SJSA1 (cell line): ENCODE measurements at places on chromosomes 5 and 9. TPM values are rescaled to one million over a fixed set of nuclear protein-coding genes. Genes with fewer than 3 reads are reported as not detected.

- no peak for DNase-seq
Measured at GRCh38 chr5:136772491-136772890, 407.1 kb upstream of the TRPC7 start.

- DNase-seq: no peak
Measured at GRCh38 chr5:112551419-112552032, 132.4 kb upstream of the EPB41L4A start.

DNA sequence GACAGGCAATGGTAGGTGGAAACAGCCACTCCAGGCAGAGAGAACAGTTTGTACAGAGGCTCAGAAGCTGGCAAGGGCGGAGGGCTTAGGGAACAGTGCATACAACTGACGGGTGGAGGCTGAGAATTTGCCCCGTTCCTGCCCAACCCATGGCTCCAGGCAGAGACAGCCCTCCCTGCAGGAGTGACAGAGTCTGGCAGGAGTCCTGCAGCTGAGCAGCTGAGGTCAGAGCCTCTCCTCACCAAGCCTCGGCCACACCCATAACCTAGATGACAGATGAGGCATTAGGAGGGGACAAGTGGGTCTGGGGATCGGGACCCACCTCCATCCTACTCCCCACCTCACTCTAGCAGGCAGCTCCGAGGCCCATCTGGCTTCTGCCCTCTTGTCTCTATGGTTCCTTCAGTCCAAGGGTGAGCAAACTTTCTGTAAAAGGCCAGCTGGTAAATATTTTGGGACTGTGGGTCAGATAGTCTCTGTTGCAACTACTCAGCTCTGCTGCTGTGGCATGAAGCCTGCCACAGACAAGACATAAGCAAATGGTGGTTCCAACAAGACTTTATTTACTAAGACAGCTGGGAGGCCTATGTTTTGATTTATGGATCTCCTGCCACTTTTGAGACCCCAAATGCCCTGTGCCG is 83.7 kb downstream of the SH3TC2 start:
- no peak for DNase-seq

DNA sequence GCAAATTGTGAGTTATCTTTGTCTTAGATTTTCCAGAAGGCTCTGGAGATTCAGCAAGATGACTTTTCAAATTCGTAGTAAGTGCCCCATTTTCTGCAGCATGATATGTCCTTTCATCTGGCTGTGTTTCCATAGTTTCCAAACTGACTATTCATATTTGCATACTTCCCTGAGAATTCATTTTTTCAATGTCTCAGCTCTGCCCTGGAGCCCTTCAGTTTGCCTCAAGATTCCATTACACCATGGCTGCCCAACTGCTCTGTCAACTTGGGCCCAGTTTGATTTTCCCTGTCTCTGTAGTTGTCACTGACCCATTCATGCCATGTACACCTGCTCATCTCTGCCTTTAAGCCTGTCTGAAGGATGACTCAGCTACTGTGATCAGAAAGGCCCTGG is 94.2 kb upstream of the RUSC2 start:
- no peak for DNase-seq

- DNase-seq: no peak
Measured at GRCh38 chr9:23811633-23812032, 14.4 kb downstream of the ELAVL2 start.

- DNase-seq: no peak
Measured at GRCh38 chr5:137379555-137380286, 119.4 kb downstream of the SPOCK1 start.

DNA sequence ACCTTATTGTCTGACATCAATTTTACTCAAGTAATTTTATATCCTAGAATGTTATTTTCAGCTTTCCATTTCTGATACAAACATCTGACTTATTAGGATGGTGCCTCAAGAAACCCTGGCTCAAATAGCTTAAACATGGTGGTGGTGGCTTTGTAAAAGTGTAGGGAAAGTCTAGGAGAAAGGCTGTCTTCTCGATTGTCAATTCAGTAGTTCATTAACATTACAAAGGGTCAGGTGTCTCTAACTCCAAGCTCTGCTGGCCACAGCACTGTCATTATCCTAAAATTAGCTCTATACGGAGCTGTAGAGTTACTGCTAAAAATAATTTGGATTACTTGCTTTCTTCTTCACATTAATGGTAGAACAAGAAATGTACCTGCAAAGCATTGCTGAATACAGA is 1360.1 kb upstream of the CDH6 start:
- DNase-seq: no peak

DNA sequence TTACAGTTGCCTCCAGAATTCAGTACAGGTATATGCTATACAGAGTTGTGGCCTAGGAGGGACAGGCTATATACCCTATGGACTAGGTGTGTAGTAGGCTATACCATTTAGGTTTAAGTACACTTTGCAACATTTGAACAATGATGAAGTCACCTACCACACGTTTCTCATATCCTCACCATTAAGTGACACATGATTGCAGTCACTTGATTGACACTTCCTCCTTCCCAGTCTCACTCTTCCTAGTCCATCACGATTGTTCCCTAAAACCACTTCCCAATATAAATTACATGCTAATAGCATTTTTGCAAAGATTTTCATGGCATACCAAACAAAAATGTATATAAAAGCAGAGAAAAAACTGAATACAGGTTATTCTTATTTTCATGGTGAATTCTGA is 312.2 kb downstream of the EPB41L4A start:
- no peak for DNase-seq

DNA sequence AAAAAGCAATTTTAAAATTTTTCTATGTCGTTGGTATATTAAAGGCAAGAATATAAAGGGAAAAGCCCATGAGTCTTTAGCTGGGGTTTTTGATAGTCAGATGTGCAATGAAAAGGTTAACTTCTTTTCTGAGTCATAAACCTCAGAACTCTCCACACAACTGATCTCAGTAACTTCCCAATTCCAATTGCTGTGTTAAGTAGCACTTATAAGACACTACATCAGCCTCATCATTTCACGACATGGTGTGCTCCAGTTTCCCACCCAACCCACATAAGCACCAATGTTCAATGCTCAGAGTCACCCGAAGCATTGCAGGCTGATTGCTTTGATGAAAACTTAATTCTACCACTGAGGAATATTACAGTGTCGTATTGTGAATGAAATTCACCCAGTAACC is 155.8 kb downstream of the TSSK1B start:
- no peak for DNase-seq

GRCh38 chr5:77086368-77086688 is 757 bp downstream of the ZBED3 start:
- DNase-seq: no peak

DNA sequence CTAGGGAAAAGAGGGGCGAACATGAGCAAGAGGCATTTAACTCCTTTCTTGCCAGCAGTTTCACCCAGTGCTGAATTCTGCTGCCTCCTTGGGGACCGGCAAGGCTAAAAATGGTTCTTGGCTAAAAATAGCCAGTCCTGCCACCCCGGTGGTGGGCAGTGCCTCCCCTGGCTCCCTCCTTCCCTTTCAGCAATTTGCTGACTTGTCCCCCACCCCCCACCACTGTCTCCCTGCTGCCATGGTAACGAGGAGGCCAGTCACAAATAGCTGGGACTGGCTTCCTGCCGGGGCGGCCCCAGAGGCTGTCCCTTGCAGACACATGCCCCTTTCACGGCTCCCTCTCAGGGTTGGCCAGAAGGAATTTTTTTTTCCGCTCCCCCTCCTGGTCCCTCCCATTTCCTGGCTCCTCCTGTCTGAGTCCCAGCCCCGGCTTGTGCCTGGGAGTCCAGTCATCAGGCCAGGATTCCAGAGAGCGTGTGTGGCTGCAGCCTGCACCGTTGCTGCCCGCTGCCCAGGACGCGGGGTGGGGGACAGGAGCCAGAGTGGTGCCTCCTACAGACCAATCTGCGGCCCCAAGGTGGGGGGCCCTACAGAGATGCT is 130.3 kb downstream of the RGS3 start:
- DNase-seq: peak; percentile 98

DNA sequence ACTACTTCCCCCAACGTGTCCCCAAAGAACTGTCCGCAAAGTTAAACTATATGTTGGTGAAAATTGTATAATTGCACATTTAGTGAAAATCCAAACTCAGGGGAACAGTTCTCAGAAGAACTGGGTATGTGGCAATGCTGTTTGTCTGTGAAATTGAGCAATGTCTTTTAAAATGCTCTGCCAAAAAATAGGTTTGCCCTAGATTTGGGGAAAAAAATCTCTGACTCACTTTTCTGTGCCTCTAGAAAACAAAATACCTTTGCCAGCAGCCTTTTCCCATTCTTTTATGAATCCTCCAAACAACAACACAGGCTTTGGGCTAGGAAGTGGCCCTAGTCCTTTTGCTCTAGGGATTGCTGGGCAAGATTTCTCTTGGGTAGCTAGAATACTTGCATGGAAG is 37.4 kb upstream of the ZNF608 start:
- DNase-seq: no peak

GRCh38 chr9:134791009-134791408 is 89.6 kb upstream of the FCN2 start:
- no peak for DNase-seq

- no peak for DNase-seq
Measured at GRCh38 chr9:124480621-124480981, 26.6 kb downstream of the NR5A1 start.

DNA sequence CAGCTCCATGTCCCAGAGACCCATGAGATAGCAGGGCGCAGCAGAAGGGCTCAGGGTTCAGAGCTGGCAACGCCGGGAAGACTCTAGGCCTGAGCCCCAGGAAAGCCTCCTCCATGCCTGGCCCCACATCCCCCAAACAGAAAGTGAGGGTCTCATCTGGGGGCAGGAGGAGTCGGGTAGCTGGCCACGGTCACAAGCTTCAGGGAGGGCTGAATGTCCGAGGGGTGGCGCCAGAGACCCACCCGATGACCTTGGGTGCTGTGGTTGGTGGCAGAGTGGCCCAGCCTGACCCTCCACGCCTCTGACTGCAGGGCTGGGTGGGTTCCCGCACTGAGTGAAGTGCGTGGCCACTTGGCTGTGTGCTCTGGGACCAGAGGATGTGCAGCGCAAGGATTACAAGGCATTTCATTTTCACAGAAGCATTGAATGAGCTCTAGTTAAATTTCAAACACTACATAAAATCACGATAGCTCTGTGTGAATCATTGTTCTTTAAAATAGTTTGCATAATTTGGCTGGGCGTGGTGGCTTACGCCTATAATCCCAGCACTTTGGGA is 3.0 kb downstream of the C8G start:
- DNase-seq: no peak

GRCh38 chr5:33928283-33928682 is 7.9 kb upstream of the RXFP3 start:
- no peak for DNase-seq

- no peak for DNase-seq
Measured at GRCh38 chr9:113940077-113940476, 64.0 kb downstream of the ZNF618 start.

GRCh38 chr9:92177591-92177990 is 62.4 kb upstream of the SPTLC1 start:
- no peak for DNase-seq

DNA sequence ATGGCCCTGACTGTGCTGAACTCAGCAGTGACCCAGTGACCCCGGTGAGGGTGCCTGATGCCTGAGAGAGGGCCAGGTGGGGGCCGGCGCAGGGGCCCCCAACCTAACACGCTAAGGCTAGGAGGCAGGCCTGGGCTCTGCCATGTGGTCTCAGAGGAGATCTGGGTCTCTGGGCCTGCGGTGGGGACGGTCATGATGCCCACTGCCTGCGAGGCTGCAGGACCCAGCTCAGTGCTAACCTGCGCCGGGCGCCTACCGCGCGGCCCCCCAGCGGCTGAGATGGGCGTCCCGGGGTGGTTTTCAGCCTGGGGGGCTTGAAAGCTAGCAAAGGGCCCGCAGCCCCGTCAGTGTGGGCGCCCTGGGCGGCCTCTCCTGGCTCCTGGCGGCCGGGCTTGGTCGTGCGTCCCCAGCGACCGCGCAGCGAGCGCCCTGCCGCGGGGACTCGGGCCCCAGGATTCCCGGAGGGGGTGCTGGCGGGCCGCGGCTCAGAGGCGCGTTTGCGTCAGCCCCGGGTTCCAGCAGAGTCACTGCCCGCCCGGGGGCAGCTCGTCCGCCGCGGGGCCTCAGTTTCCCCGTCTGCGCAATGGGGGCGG is 2.5 kb downstream of the EGFL7 start:
- DNase-seq: no peak

DNA sequence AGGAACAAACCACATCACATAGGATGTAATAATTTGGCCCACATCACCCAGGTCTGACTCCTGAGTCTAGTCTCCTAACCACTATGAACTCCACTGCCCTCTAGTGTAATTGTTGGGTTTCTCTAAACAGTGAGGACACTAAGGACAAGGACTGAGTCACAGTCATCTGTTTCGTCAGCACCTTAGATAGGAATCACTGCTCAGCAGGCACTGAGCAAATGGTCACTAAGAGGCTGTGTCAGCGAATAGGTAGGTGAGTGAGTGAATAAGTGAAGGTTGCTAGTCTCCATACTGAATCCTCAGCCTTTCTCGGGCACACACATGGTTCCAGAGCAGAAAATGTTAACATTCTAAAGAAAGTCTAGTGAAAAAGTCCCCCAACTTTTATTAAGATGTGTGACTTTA is 278.6 kb downstream of the SPOCK1 start:
- DNase-seq: peak; percentile 78

DNA sequence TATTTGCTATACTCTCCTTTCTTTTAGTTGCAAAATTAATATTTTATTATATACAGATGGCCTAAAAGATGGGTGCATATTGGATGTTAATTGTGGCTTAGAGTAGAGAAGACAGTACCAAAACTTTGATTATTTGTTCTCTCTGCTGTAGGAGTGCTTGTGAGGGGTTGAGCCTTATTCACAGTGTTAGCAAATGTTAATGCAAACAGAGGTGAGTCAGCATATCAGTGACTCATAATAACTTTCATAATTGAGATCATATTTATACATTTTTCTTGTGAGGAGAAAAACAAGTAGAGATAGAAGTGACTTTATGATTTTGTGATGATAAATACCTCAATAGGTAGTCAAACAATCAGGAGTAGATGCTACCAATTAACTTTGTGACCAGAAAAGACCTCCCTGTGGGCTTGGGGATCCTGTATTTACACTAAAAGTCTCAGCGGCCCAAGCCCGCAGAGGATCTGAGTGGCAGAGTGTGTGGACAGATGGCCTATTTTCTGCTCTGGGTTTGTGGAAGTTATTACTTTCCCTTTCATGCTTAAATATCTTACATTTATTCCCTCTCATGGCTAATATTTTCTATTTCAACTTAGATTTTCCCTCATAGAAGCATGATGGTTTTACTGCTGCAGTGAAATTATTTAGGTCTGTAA is 226.5 kb downstream of the TAF11L14 start:
- DNase-seq: no peak

Gene SAXO1
- total RNA-seq: not detected in 2 replicates

Gene MEF2C
- 29.8 and 39.3 TPM in 2 replicates for total RNA-seq

Gene GFI1B
- total RNA-seq: 0.05 TPM in 1 of 2 replicates, not detected in the other

Gene RNF14
- 134 and 152 TPM in 2 replicates for total RNA-seq

Gene CCDC183
- 0.16 TPM in 1 of 2 replicates, not detected in the other for total RNA-seq

Gene LCN12
- not detected in 2 replicates for total RNA-seq

Gene GRIN3A
- not detected in 2 replicates for total RNA-seq

Gene HBEGF
- total RNA-seq: 44.2 and 46.9 TPM in 2 replicates

Gene SPATA31E1
- total RNA-seq: 0.26 TPM in 1 of 2 replicates, not detected in the other

Gene EIF4E1B
- not detected in 2 replicates for total RNA-seq

Gene ACSL6
- 0.03 TPM in 1 of 2 replicates, not detected in the other for total RNA-seq

Gene SPATA31C1
- total RNA-seq: not detected in 2 replicates

Gene APC
- 29.3 and 44.7 TPM in 2 replicates for total RNA-seq

Gene GPR150
- 0.18 TPM in 1 of 2 replicates, not detected in the other for total RNA-seq

Gene ACOT12
- not detected in 2 replicates for total RNA-seq

Gene PGM5
- total RNA-seq: 0.03 TPM in 1 of 2 replicates, not detected in the other

Gene PCDHA1
- total RNA-seq: not detected in 2 replicates

Gene PRRT1B
- total RNA-seq: not detected in 2 replicates

Gene MEIKIN
- total RNA-seq: not detected in 2 replicates
